ENCODE measurements at places on chromosomes 4 and X.
A peak's percentile ranks its signal among the peaks of the same experiment; 100 is the strongest.

DNA sequence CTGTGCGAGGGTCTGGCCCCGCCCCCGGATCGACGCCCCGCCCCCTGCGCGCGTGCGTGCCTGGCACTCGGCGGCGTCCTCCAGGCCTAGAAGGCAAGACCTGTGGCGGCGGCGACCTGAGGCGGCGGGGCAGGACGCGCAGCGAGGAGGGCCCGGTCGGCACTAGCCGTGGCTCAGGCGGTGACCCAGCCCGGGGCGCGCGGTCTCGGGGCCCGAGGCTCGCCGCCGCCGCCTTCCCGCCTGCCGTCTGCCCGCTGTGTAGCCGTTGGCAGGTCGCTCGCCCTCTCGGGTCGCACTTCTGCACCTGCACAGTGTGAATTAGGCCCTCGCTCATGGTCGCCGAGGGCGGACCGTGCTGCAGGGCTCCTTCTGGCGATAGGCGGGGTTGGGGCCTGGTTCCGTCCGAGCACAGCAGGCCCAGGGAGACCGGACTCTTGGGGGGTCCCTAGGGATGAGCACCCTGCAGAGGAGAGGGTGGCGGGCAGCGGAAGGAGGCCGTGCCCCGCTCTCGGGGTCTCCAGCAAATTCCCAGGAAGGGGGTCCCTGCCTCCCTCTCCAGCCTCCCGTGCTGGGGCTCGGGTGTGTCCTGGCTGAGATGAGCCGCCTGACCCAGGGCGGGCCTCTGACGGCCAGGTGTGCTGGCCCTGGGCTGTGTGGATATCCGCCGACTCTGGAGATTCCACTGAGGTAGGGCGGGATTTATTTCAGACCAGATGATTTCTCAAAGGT lies 557 bp upstream of the FAM53A start:
- DNase-seq, result peak; percentile 91

- DNase-seq, result no peak
Observed at GRCh38 chr4:95255396-95256107, 293.2 kb downstream of the UNC5C start.

DNA sequence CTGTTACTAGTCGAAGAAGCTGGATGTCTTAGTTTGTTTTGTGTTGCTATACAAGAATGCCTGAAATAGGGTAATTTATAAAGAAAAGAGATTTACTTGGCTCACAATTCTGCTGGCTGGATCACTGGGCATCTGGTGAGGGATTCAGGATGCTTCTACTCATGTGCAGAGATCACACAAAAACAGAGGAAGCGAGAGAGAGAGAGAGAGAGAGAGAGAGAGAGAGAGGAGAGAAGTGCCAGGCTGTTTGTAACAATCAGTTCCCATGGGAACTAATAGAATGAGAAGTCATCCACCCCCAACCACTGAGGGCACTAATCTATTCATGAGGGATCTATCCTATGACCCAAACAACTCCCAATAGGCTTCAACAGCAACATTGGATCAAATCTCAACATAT lies 66.2 kb upstream of the FAM9A start:
- no peak for DNase-seq

DNA sequence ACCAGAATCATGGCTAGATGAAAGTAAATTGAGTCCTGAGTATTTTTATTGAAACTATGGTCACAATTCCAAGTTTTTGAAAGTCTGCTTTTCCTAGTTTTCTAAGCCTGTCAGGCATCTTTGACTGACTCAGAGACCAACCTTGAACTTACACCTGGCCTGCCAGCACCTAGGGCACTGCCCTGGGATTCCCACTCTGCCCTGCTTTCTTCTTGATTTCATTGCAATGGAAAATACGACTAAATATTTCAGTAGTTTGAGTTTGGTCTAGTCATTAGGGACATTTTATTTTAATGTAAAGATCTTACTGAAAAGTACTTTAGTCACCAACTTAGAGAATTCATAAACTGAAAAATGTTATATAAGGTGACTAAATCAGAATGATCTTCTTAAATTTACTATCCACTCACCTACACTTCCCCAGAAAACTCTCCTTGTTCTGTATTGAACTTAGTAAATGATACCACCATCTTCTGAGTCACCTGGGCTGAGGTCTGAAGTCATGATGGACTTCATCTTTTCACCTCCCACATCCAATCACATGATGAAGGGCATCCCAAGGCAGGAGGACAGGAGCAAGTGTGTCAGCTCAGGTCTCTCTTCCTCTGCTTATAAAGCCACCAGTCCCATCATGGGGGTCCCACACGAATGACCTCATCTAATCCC lies 11.6 kb upstream of the PYURF start:
- no peak for DNase-seq

GRCh38 chrX:13545726-13546125 lies 23.7 kb upstream of the EGFL6 start:
- no peak for DNase-seq

DNA sequence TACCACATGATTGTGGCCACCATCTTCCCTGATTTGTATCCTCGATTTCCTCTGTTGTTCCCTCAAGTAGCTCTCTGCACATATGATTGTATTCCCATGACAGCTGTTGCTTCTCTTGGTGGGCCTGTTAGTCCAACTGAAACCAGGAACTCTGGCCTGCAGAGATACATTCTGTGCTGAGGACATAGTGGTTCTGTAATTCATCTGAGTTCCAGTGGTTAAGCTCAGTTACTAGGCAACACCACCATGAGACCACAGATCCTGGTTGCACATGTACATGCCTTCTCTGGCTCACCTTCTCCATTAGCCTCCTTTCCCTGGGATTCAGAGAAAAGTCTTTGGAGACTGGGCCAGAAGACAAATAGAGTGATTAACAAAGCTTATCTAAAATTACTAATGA lies 172.1 kb upstream of the SLC7A11 start:
- no peak for DNase-seq

DNA sequence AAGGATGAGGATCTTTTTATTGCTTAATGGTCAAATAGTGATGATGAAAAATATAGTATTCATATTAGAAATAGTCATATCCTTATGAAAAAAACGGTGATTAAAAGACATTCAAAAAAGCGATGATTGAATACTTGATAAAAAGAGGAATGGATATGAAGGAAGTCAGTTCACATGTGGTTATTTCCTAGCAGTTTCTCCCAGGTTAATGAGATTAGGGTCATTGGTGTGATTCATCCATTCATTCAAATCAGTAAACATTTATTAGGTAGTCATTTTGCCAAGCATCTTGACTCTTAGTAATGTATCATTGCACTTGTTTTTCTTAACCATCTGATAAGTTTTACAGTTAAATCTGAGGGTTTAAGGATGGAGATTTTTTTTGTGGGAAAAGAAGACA lies 294.1 kb downstream of the ARHGAP24 start:
- no peak for DNase-seq

DNA sequence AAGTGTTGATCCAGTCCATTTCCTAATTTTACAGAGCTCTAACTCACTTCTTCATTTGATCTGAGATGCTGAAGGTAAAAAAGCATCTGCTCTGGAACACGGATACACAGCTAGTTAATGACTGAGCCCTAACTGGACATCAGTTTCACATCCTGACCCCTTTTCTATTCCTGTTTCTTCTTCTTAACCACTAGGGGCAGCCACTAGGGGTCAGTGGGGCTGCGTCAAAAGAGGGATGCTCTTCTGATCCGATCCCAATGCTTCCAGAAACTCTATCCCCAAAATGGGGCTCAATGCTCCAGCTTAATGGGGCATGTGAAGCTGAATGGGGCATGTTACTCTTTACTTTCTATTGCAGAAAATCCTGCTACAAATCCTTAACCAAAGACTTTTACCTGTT lies 33.4 kb upstream of the PHKA2 start:
- DNase-seq, result no peak

- peak; percentile 75 for DNase-seq
Observed at GRCh38 chr4:88456670-88457306, at the start of gene HERC5. TSS of gene HERC5 (plus strand) at chr4:88457119. CDS start at chr4:88457270, 151 bp downstream.

Measured in activated CD4-positive, alpha-beta T cell treated with anti-CD3 and anti-CD28 coated beads, Interleukin-2, amount 50 U/mL, for 24 hours (primary cell).